NCI-H1105 treated with DMSO at 0.1 percent for 48 hours (cell line): ENCODE measurements at places on chromosomes 7 and 10.

DNA sequence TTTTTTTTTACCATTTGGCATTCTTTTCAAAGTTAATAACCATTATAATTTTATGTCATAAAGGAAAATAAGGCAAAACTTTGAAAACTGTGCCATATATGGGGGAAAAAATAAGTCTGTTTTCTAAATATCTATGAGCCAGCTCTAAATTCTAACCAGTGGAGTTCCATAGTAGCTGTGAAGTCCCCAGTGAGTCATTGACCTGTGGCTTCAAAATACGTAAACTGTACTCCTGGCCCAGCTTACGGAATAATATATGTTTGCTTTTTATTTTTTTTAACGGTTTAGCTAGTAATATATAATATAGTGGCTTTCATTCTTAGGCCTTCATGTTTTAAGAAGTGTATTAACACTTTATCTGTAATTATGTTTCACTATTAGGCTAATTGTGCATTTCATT lies 20.5 kb downstream of the ZRANB1 start:
- no peak for DNase-seq

GRCh38 chr10:127892743-127893142 lies at the start of gene CLRN3:
TSS of gene CLRN3 (minus strand) at chr10:127892941. CDS start at chr10:127892784, 157 bp downstream.
- DNase-seq, result no peak

DNA sequence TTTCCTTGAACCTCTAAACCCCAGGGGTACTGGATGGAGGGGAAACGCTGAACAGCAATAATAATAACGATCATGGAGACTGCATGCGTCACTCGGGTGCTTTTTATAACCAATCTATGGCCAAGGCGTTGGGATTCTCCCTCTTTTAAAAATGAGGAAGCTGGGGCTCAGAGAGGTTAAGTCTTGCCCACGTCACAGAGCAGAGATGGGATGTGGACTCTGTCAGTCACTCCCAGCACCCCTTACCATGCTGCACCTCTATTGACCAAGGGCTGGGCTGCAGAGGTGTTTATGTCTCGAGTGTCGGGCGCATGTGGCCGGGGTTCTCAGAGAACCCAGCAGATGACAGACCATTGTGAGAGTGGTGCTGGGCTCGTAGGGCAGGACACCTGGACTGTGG lies 129.9 kb downstream of the CDH23 start:
- DNase-seq, result no peak

GRCh38 chr7:26200038-26200443 lies 505 bp downstream of the HNRNPA2B1 start:
- peak; percentile 71 for DNase-seq

- no peak for DNase-seq
These were observed 40.5 kb downstream of the C1QL3 start for GRCh38 chr10:16481052-16481728.

DNA sequence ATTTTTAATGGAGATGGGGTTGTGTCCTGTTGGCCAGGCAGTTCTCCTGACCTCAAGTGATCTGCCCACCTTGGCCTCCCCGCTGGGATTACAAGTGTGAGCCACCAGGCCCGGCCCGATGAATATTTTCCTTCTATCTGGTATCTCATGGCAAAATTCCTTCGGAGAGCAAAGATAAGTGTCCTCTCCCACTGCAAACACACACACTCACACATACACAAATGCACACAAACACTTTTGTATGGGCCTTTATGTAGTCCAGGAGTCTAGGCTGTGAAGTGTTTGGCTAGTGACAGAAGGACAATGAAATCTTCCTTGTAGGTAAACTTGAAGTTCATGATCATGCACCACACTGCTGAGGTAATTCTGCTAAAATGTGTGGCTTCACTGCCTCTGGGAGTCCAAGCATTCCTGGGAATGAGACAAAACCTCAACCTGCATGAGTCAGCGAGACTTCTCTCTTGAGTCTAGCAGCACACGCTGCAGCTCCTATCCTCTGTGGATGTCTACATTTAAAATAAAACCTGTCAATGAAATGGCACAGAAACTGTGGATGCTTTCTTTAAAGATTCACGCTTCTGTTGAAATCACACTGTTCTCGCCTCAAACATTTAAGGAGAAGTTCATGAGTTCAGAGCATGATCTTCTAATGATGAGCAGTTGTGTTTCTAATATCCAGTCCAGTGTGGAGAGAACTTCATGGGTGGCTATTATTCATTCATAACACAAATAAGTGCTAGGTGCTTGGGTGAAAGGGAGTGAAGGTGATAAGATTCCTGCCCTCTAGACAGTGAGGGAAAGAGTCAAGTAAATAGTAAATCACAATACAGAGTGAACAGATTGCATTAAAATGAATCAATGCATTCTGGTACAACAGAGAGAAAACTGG lies 96.5 kb downstream of the NRP1 start:
- DNase-seq, result no peak
